ENCODE measurements at places on chromosomes 2 and 18. TPM values are rescaled to one million over a fixed set of nuclear protein-coding genes. Genes with fewer than 3 reads are reported as not detected.

DNA sequence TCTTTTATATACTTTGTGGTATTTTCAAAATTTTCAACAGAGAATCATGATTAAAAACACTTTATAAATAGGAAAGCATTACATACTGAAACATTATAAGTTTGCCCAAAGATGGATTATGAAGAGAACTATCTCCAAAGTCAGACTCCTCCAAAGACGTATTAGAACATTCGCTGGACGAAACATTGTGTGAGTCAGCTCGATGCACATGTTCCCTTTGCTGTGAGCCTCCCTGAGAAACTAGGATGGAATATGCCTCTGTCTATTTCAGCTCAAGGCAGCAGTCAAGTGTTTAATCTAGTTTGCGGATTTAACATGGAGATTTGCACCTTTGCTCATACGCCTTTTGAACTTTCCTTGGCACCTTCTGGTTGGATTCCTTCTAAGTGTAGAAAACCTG lies 92.2 kb upstream of the NCKAP5 start:
- no peaks in the 10 kb centered on the region for H3K4me1 ChIP-seq
- no peaks in the 10 kb centered on the region for H3K27me3 ChIP-seq
- DNase-seq: no peak

Gene RETSAT
- 28.2 TPM for total RNA-seq

DNA sequence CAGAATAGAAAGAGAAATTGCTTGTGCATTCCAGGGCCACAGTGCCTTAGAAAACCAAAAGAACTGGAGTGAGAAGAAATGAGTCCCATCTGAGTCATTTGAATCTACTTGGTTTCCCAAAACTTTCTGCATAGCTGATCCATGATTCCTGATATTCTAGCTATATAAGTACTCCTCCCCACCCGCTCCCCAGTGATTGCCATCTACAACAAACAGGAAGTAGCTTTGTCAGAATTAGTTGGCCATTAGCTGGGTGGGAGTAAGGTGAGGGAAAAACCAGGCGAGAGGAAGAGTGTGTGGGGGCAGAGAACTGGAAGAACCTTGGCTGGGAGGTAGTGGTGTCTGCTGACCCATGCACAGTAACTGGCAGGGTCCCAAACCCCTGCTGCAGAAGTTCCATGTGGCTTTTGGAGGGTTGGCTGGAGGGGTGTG lies 122.1 kb downstream of the ACAA2 start:
- no peak overlapping the region for H3K27ac ChIP-seq
- no peak for DNase-seq
- no peaks in the 10 kb centered on the region for H3K36me3 ChIP-seq

- peak; percentile 67 for DNase-seq
- no peaks in the 10 kb centered on the region for H3K36me3 ChIP-seq
- H3K27ac ChIP-seq: no peak overlapping the region
Observed at GRCh38 chr2:44981714-44982108, 27.5 kb downstream of the SIX2 start.

GRCh38 chr2:197498235-197498936 lies 1.3 kb downstream of the HSPD1 start:
- H3K4me3 ChIP-seq: peak overlapping the region; percentile 100
- H3K4me1 ChIP-seq: peaks cover 62% of the 10 kb centered on the region
- DNase-seq: no peak
- H3K36me3 ChIP-seq: peaks cover 70% of the 10 kb centered on the region
- H3K27me3 ChIP-seq: no peaks in the 10 kb centered on the region
- H3K27ac ChIP-seq: peak overlapping the region; percentile 98

- no peak overlapping the region for H3K4me3 ChIP-seq
- H3K36me3 ChIP-seq: no peaks in the 10 kb centered on the region
- no peaks in the 10 kb centered on the region for H3K4me1 ChIP-seq
- no peak overlapping the region for H3K27ac ChIP-seq
- no peaks in the 10 kb centered on the region for H3K27me3 ChIP-seq
- no peak for DNase-seq
Observed at GRCh38 chr2:79935771-79936657, 368.5 kb downstream of the LRRTM1 start.

DNA sequence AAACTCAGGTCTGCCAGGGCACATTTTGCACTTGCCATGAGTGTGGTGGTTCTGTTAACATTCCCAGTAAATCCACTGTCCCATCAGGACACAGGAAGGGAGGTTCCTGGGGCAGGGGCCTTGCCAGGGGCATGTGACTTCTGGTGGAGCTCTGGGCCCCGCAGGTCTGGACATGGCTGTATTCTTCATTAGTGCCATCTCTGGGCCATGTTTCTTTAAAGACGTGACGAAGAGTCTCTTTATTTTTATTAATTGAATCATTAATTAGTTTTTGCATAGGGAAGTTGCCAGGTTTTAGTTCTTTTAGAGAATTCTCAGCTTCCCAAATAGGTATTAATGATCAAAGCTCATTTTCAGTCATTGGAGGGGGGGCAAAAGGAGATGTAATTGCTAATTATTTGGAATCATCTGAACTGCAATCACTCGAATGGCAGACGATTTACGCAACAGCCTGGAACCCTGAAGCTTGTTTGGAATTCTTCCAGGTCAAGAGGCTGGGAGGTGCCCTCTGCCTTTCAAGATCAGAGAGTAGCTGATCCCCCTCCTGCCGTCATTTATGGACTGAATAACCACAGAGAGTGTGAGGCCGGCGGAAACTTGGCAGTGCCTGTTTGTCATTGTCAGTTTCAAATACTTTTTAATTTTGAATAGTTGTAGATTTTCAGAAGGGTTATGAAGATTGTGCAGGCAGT lies 106.2 kb downstream of the RTP5 start:
- H3K36me3 ChIP-seq: peaks cover 6% of the 10 kb centered on the region
- H3K27me3 ChIP-seq: no peaks in the 10 kb centered on the region
- no peak overlapping the region for H3K4me3 ChIP-seq
- no peaks in the 10 kb centered on the region for H3K4me1 ChIP-seq
- no peak for DNase-seq
- no peak overlapping the region for H3K27ac ChIP-seq

Gene TUBA4B
- not detected for total RNA-seq

GRCh38 chr2:135829378-135830135 lies 7.4 kb downstream of the LCT start:
- no peaks in the 10 kb centered on the region for H3K27me3 ChIP-seq
- H3K4me3 ChIP-seq: no peak overlapping the region
- peaks cover 7% of the 10 kb centered on the region for H3K36me3 ChIP-seq
- H3K27ac ChIP-seq: no peak overlapping the region
- peaks cover 4% of the 10 kb centered on the region for H3K4me1 ChIP-seq

DNA sequence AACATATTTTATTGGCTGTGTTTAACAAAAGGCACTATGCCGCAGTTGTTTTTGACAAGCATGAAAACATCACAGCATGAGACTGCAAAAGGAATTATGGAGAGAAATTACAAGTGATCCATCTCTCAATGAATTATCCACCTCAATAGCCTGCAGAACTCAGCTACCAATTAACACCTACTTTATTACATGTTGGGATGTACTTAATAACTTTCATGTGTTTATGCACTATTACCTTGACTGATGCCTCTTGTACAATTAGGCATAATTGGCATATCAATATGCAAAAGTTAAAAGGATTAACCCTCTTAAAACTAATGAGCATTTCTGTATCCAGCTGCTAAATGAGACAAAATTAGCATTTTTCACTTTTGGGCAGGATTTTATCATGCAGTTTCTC lies 27.8 kb downstream of the ARHGAP15 start:
- DNase-seq: no peak
- H3K27ac ChIP-seq: no peak overlapping the region
- H3K4me1 ChIP-seq: peaks cover 46% of the 10 kb centered on the region

GRCh38 chr2:109712123-109712449 lies 82.0 kb upstream of the RGPD5 start:
- no peaks in the 10 kb centered on the region for H3K4me1 ChIP-seq
- no peak for DNase-seq
- no peaks in the 10 kb centered on the region for H3K36me3 ChIP-seq
- H3K4me3 ChIP-seq: no peak overlapping the region
- H3K27me3 ChIP-seq: no peaks in the 10 kb centered on the region
- H3K27ac ChIP-seq: no peak overlapping the region

DNA sequence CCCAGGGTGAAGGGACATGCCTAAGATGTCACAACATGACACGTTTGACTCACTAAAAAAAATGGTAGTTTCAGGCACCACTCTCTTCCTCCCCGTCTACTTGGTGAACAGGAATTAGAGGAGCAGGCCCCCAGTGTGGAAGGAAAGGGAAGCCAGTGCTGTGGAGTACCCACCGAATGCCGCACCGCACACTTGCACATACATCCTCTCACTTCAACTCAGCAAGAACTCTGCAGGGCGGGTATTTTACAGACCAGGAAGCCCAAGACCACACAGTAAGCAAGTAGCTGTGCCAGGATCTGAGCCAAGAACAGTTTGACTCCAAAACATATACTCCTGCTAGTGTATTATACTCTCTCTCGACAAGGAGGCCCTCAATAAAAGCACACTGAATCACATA lies 69.8 kb downstream of the BCL2 start:
- H3K27ac ChIP-seq: peak overlapping the region; percentile 71
- no peaks in the 10 kb centered on the region for H3K27me3 ChIP-seq
- peaks cover 80% of the 10 kb centered on the region for H3K36me3 ChIP-seq
- no peak for DNase-seq

- H3K4me3 ChIP-seq: no peak overlapping the region
- no peaks in the 10 kb centered on the region for H3K4me1 ChIP-seq
Observed at GRCh38 chr2:133097666-133098065, 427.7 kb upstream of the LYPD1 start.

- H3K4me1 ChIP-seq: peaks cover 60% of the 10 kb centered on the region
- peak overlapping the region; percentile 91 for H3K27ac ChIP-seq
- H3K4me3 ChIP-seq: no peak overlapping the region
- no peaks in the 10 kb centered on the region for H3K27me3 ChIP-seq
Observed at GRCh38 chr2:46143429-46144132, 153.6 kb upstream of the EPAS1 start.

DNA sequence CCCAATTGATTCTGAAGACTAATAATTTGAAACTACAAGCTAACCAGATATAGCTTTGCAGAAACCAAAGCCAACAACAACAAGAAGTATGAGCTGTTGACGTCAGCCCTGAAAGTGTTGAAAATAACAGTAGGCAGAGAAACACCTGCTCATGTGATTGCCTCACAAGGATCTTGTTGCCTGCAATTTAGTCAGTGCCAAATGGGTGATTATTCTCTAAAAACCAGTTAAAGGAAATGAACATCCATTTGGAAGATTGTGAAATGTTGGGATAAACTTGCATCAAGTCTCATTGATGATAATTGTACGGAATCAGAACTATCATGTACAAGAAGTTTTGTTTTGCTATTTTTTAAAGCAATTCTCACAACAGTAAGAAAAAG lies 2.8 kb downstream of the CYTIP start:
- no peak for DNase-seq
- peaks cover 25% of the 10 kb centered on the region for H3K4me1 ChIP-seq
- no peaks in the 10 kb centered on the region for H3K27me3 ChIP-seq

DNA sequence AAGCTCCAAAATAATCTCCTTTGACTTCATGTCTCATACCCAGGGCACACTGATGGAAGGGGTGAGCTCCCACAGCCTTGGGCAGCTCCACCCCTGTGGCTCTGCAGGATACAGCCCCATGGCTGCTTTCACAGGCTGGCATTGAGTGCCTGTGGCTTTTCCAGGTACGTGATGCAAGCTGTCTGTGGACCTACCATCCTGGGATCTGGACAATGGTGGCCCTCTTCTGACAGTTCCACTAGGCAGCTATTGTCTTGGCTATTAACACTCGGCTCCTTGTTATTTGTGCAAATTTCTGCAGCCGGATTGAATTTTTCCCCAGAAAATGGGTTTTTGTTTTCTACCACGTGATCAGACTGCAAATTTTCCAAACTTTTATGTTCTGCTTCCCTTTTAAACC lies 634.2 kb downstream of the TSN start:
- no peaks in the 10 kb centered on the region for H3K36me3 ChIP-seq
- H3K27ac ChIP-seq: no peak overlapping the region
- H3K27me3 ChIP-seq: no peaks in the 10 kb centered on the region
- no peaks in the 10 kb centered on the region for H3K4me1 ChIP-seq

Gene GCA
- 16.1 TPM for total RNA-seq

Gene UGT1A10
- not detected for total RNA-seq

DNA sequence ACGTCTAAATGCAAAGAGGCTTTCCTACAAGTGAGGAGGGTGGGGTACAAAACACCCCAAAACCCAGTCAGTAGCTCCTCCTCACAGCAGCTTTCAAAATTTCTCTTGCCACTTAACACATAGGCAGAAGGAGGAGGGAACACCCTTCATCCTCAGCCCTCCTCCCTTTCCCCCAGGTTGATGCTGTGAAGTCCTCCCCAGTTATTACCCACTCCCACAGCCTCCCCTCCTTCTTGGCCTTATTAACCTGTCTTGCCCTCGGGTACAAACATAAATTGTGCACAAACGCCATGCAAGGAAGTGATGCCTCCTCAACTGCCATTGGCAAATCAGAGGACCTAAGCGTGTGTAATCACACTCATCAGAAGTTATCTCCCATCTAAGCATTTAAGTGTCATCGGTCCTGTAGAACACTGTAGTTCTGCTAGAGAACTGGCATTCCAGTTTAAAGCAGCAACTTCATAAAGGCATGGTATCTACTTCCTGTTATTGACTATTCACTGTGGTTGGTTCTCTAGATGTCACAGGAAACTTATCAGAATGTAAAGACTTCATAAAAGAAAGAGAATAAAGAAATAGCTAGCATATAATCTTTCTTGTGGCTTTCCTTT lies at the start of gene DSC1:
Gene DSC1, minus strand, starts transcription at position 32 of the 611 bp plus-strand sequence. CDS start 262 bp downstream, outside the sequence.
- no peaks in the 10 kb centered on the region for H3K27me3 ChIP-seq

Gene KCNF1
- total RNA-seq: not detected

Gene TCF23
- total RNA-seq: not detected

DNA sequence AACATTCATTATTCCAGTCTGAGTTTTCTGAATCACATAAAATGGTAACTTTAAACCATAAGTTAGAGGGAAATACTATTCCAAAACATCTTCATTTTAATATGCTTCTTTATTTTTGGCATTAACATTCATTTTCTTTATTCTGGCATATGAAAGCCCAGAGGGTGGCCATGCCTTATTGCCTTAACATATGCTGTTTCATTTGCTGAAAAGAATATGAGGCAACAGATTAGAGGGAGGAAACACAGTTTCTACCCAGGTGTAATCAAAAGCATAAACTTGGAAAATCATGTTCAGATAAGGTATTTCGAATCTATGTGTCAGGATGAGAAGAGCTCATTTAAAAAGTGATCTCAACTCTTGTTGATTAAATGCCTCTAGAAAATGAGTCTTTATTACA lies 379.9 kb upstream of the DSEL start:
- H3K4me3 ChIP-seq: no peak overlapping the region
- no peaks in the 10 kb centered on the region for H3K27me3 ChIP-seq
- no peak overlapping the region for H3K27ac ChIP-seq
- no peaks in the 10 kb centered on the region for H3K36me3 ChIP-seq
- DNase-seq: no peak
- no peaks in the 10 kb centered on the region for H3K4me1 ChIP-seq

DNA sequence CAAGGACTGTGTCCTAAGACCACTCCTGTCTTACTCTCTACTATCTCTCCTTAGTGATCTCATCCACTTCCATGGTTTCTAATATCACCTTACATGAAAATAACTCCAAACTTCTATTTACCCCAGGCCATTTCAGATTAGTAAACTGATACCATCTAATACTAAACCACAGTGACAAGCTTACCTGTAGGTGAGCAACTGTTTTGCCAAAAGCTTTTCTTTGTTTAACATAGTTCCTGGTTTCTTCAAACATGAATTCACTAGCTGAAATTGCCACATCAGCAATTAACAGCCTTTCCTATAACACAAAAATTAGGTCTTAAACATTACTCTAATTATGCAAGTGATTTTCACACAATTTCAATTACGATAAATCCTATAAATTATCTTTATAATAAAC lies 22.1 kb downstream of the ACADL start:
- DNase-seq: no peak
- peaks cover 32% of the 10 kb centered on the region for H3K27me3 ChIP-seq
- no peak overlapping the region for H3K27ac ChIP-seq

GRCh38 chr18:13584825-13585224 lies 141.5 kb downstream of the FAM210A start:
- peaks cover 80% of the 10 kb centered on the region for H3K4me1 ChIP-seq
- no peak overlapping the region for H3K4me3 ChIP-seq

All from activated CD8-positive, alpha-beta memory T cell treated with anti-CD3 and anti-CD28 coated beads, Interleukin-2, amount 10 ng/mL, durations not matched to agents 7 days and 5 days (primary cell).